NCI-H2081 treated with DMSO at 0.1 percent for 48 hours (cell line): ENCODE measurements at places on chromosomes 7 and 10.

GRCh38 chr7:65966146-65966545, 15.9 kb downstream of the GUSB start:
- no peak for DNase-seq

DNA sequence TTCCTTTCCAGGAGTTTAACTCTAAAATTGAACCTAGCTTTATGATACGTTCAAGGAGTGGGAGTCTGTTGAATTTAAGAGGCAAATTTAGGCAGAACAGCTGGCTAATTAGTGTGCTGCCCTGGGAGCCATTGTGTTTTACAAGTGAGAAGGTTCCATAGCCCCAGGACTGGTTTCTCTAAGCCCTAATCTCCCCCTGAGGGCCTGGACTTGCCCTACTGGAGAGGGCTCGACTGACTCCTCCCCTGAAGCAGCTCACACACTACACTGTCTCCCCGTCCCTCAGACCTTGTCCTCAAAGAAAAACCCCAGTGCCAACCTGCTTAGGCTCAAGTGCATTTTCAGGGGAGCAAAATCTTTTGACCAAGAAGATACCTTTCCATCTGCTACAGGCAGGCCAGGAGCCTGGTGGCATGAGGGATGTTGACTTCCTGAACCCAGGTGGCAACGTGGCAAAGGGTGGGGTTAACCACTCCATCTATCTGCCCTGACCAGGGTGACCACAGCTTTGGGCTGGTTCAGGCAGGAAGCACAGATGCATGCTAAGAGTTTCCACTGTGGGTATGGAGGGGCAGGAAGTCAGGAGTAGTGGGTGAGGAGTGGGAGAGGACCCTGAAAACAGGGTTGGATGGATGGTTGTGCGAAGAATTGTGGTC, 68.9 kb upstream of the CARD11 start:
- DNase-seq, result no peak

- no peak for DNase-seq
Measured at GRCh38 chr10:131886237-131886636, 14.6 kb upstream of the PPP2R2D start.

- no peak for DNase-seq
Measured at GRCh38 chr7:22052674-22053365, 107.1 kb upstream of the CDCA7L start.

- DNase-seq, result no peak
Measured at GRCh38 chr7:29328045-29328444, 133.5 kb downstream of the CHN2 start.

- no peak for DNase-seq
Measured at GRCh38 chr7:11750191-11750590, 81.8 kb downstream of the THSD7A start.

DNA sequence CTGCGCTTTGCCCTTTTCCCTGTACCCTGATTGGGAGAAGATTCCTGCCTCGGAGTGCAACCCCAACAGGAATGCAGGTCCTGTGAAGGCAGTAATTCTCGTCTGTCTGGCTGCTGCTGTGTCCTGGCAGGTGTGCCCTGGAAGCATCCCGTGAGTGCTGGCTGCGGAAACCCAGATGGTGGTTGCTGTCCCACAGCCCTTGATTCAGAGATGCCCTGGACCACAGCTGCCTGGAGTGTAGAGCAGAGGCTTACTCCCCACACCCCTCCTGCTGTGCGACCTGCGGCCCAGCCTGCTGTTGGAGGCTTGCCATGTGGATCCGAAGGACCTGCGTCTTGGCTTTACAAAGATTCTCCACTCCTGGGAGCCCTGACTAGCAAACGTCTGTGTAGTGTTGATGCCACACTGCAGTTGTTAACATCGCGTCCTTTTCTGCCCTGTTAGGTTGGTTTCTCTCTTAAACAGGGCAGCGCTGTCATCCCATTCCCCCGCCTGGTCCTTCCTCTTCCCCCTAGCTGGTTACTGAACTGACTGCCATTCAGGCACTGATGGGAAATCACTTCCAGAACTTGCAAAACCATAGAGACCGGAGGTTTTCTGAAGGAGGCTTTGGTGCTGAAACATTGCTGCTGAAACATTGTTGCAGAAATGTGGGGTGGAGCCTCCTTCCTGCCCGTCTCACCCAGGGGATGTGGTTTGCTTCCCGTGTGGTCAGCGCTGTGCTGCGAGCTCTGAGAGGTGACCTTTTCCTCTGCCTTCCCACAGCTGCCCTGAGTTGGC, 53.3 kb downstream of the DNAJB6 start:
- no peak for DNase-seq

- no peak for DNase-seq
Measured at GRCh38 chr10:79305515-79305914, 41.8 kb upstream of the PPIF start.

DNA sequence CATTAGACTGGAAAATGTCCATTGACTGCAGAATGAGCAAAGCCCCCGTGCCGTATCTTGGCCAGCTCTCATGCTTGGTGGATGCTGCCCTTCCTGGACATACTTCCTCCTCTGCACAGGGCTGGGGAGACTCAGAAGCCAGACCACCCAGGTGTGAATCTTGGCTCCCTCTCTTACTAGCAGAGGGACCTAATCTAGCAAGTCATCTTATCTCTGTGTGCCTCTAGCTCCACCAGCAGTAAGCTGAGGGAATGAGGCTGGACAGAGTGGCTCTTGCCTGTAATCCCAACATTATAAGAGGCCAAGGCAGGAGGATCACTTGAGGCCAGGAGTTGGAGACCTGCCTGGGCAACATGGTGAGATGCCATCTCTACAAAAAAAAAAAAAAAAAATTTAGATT, 173.8 kb upstream of the GHITM start:
- DNase-seq, result no peak

GRCh38 chr10:98621630-98622029, 174.9 kb upstream of the HPS1 start:
- DNase-seq, result no peak

DNA sequence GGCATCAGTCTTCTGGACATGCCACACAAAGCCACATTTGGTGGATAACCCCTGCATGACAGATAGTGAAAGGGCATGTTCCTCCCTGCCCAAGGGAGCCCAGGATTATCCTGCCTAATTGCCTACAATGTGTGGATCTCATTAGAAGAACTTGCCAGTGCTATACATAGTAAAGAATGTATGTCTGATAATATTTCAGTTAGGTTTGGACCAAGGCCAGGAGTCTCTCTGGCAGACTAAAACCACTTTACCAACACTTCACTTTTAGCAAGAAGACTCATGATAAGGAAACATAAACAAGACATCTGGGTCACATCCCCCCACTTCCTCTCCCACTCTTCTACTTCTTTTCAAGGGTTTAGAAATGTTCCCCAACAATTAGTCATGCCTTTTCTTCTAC, 196.7 kb downstream of the MTERF1 start:
- no peak for DNase-seq

GRCh38 chr10:122475100-122475499, 13.7 kb downstream of the HTRA1 start:
- no peak for DNase-seq

GRCh38 chr10:28054228-28054860, 55.5 kb upstream of the ODAD2 start:
- DNase-seq, result no peak

- DNase-seq, result no peak
Measured at GRCh38 chr7:158648787-158649186, 55.8 kb downstream of the NCAPG2 start.

- peak; percentile 64 for DNase-seq
Measured at GRCh38 chr7:70271617-70272081, 673.4 kb downstream of the AUTS2 start.

- no peak for DNase-seq
Measured at GRCh38 chr7:134946260-134946659, 40.0 kb upstream of the AGBL3 start.

DNA sequence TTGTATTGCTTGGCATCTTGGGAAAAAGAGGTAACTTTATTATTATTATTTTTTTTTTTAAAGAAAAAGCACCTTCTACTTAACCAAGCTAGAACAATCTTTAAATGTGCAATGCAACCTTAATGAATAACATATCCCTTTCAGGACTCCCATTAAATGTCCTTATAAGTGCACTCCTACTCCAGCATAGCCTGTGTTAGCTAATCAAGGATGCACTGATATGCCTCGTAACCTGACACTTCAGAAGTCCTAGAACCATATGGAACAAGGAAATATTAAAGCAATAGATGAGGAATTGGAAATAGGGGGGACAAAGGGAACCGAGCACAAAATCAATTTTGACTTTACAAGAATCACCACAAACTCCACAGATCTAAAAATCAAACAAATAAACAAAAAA, 522.4 kb downstream of the PARD3 start:
- no peak for DNase-seq

DNA sequence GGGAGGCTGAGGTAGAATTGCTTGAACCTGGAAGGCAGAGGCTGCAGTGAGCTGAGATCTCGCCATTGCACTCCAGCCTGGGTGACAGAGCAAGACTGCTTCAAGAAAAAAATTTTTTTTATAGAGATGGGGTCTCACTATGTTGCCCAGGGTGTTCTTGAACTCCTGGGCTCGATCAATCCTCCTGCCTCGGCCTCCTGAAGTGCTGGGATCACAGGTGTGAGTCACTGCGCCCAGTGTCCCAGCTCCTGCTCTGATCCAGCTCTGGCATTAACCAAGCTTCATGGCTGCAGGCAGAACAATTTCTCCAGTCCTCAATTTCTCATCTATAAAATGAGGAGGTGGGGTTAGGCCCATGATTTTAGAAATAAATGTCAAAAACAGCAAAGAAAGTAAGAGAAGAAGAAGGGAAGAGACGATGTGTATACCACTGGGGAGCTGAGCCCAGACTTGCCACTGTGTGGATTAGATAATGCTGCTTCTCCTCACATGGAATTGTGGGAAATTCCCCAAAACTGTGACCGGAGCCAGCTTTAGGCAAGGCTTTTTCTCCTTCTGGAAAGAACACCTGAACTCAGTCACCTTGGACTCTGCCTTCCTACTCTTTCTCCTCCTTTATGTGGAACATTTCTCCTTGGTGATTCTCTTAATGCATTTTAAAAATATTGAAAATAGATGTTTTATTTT, 25.5 kb downstream of the IL15RA start:
- DNase-seq, result no peak

- no peak for DNase-seq
Measured at GRCh38 chr7:5320391-5320790, 37.6 kb downstream of the SLC29A4 start.

DNA sequence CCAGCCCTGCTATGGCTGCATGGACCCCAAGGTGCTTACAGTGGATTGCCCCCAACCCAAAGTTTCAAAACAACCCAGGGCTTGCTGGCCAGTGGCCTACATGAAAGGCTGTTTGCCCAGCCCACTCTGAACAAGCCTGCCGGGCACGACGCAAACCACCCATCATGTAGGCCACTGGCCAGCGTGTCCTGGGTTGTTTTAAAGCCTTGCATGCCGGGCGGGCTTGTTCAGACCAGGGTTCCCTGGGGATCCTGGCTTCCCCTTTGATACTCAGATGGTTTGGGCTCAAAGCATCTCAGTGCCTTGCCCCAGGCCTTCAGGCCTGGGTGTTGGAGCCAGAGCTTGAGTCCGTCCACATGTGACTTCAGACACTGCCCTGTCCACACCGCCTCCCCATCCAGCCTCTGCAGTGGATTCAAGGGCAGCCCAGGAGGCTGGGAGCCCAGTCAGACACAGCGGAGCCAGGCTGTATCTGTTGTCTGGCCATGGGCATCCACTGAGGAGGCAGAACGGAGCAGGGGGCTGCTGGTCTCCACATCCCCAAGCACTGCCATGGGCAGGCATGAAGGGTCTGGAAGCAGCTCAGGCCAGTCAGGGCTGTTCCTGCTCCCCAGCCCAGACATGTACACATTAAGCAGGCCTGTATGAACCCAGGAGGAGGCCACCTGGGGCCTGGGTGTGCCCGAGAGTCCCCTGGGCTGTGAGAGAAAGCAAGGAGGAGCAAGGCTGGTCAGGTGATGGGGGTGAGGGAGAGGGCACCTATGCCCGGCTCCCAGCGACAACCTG, 4.0 kb upstream of the ADIRF start:
- DNase-seq, result no peak

GRCh38 chr7:130421684-130422083, 19.1 kb downstream of the CEP41 start:
- peak; percentile 73 for DNase-seq

DNA sequence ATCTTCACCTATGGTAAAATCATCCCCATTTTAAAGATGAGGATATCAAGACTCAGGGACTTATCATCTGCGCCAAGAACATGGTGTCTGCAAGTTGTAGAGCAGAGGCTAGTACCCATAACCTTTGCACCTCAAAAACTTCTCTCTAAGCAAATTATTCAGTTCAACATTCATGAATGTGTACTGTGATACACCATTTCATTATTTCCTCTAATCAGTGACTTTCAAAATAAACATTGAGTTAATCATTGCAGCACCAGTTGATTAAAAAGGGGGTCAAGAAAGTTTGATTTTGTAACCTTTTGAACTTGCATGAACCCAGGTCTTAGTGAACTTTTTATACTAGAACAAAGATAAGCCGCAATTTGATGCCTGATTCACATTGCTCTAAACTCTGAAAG, 47.6 kb upstream of the CYP2C8 start:
- DNase-seq, result no peak

DNA sequence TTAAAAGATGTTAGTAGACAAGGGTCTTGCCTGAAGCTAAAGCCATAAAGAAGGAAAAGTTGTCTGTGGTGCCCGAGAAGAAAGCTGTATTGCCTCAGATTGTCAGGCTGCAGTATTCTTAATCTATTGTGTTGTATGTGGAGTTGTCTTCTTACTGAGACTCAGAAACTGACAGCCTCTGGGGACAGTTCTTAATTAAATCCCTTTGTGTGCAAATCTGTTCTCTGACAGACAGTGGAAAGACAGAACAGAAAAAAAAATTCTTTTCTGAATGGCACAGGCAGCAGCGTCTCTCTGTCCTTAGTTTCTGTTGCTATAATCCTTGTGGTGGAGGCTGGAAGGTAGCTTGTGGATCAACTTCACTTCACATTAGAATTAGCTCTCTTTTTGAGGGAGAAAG, 16.8 kb downstream of the VWC2 start:
- no peak for DNase-seq

GRCh38 chr7:29309041-29309854, 114.7 kb downstream of the CHN2 start:
- DNase-seq, result no peak

DNA sequence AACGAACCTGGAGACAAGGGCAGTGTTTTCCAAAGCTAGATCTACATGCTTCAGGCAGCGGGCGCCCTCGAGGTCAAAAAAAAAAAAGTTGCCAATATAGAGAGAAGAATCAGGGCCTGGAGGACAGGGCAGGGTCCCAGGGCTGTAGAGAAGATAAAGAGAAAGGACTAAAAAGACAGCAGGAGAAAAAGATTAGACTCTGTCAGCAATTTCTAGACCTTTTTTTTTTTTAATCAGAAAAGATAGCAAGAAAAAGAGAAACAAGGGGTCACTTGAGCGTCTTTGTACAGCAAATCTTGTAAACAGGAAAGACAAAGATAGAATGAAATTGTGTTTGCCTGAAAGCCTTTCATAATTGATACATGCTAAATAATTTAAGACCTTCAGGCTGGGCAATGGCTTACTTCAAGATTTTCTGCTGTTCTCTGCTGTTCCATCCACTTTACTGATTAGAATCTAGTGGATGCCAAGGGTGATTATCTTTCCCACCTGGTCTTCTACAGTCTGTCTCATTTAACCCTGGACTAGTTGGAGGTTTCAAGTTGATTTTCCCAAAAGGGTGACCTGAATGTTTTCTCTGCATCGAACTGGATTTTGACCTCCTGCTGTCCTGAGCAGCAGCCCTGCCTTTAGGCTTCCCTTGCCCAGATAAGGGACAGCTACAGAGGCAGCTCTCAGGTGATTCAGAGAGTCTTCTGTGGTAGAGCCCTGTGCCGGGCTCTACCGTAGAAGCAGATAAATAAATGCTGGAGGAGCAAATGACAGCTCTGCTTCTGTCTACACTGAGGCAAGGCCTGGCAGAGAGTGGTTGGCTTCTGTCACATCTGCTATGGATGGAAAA, 5.1 kb downstream of the LMOD2 start:
- DNase-seq, result no peak
